ENCODE measurements at places on chromosomes 2 and 18.
A peak's percentile ranks its signal among the peaks of the same experiment; 100 is the strongest.

DNA sequence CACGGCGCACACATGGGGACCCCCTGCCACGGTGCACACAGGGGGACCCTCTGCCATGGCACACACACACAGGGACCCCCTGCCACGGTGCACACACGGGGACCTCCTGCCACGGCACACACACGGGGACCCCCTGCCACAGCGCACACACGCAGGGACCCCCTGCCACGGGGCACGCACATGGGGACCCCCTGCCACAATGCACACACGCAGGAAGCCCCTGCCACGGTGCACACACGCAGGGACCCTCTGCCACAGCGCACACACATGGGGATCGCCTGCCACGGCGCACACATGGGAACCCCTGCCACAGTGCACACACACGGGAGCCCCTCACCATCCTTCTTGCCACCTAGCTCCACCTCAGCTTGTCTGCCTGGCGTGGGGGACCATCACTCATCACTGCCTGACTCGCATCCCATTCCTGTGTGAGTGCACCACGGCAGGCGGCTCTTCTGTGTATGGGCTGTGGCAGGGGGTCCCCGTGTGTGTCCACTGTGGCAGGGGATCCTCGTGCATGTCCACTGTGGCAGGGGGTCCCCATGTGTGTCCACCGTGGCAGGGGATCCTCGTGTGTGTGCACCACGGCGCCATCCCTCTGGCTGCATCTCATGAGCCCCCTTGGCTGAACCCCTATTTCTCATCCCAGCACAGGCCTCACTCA is 206.7 kb downstream of the EIPR1 start:
- DNase-seq: no peak

GRCh38 chr2:11365096-11365879 is 20.9 kb upstream of the ROCK2 start:
- peak; percentile 22 for DNase-seq

GRCh38 chr2:15038366-15039364 is 406.1 kb downstream of the LRATD1 start:
- no peak for DNase-seq

GRCh38 chr2:167381349-167381748 is 493.1 kb downstream of the XIRP2 start:
- no peak for DNase-seq

DNA sequence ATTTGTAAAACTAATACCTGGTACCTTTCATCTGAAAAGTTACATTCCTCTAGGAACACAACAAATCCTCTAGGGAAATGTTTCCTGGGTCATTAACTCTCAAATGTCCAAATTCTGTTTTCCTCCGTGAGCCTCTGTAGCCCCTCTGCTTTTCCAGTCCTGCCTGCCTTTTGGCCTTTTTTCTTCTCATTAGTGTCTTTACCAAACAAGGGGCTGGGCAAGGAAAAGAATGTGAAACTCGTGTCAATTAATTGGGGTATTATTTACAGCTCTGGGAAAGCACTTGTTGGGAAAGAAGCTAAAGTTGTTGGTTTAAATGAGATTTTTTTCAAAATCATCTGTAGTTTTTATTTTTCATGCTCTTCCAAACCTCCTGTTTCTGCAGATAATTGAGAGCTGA is 198.1 kb upstream of the NRP2 start:
- no peak for DNase-seq

DNA sequence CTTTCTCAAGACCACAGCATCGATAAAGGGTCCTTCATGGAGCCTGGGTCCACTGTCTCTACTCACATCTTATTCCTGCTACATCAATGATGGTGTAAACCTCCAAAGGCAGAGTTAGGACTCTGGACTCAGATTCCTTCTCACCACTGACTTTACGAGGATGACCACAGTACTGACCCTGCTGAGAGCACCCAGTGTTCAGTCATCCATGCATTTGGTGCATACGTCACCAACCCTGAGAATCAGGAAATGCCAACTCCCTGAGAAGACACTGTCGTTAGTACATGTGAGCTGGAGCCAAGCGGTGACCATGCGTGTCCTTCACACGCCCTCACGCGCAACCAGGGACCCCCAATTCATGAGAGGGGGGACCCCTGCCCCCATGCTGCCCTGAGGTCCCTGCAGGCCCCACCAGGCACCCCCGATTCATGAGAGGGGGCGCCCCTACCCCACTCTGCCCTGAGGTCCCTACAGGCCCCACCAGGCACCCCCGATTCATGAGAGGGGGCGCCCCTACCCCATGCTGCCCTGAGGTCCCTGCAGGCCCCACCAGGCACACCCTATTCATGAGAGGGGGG is 178.4 kb upstream of the TPO start:
- DNase-seq: no peak

- no peak for DNase-seq
Measured at GRCh38 chr2:105590780-105591660, 153.7 kb upstream of the NCK2 start.

DNA sequence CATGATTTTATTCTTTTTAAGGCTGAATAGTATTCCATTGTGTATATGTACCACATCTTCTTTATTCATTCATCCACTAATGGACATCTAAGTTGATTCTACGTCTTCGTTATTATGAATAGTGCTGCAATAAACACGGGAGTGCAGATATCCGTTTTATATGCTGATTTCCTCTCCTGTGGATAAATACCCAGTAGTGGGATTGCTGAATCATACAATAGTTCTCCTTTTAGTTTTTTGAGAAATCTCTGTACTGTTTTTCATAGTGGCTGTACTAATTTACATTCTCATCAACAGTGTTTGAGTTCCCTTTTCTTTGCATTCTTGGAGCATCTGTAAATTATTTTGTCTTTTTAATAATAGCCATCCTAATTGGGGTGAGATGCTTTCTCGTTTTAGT is 114.5 kb downstream of the RGPD3 start:
- DNase-seq: no peak

DNA sequence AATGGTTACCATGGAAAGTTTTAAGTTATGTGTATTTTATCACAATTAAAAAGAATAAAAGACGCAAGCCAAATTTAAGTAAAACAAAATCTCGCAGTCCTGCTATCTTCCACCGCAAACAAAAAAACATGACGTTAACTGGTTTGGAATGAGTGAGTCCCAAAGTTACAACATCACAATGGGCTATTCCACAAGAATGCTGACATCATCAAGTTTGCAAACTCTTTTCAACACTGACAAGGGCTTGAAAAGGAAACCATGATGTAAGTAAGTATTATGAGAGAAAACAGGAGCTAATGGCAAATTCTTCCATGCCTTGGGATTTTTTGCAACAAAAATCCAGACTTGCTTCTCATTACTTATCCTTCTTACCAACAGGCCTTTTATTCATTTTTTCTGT is 31.1 kb downstream of the SIGLEC15 start:
- DNase-seq: no peak

DNA sequence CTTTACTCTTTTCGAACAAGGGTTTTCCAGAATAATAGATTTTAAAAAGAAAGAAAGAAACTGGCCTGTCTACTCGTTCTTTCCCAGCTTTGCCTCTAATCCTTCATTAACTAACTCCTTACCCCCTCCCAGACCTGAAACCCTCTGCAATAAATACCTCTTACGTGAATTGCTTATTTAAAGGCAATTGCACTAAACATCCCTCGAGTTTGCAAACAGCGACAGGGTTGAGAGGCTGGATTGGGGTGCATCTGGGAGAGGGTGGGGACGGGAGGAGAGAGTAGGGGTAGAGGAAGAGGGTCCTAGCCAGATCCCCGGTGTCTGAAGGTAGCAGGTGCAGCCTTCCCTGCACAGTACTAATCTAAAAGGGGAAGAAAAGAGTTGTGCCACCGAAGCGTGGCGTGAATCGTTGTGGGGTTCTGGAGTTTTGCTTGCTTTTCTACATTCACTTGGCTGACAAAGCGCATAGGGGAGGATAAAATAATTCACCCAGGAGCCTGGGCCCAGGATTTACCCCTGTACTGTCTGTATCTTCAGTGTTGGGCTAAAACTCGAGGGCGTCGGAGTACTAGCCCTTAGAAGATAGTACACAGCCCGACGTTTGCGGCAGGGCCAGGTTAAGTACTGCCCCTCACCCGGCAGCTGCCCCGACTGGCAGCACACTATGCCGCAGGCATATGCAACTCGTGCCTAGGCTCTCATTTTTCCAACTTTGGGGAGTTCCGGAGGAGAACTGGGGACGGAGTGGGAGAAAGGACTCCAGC is 1.9 kb upstream of the NEUROD1 start:
- no peak for DNase-seq

- DNase-seq: no peak
Measured at GRCh38 chr2:5911718-5912117, 219.5 kb downstream of the SOX11 start.

DNA sequence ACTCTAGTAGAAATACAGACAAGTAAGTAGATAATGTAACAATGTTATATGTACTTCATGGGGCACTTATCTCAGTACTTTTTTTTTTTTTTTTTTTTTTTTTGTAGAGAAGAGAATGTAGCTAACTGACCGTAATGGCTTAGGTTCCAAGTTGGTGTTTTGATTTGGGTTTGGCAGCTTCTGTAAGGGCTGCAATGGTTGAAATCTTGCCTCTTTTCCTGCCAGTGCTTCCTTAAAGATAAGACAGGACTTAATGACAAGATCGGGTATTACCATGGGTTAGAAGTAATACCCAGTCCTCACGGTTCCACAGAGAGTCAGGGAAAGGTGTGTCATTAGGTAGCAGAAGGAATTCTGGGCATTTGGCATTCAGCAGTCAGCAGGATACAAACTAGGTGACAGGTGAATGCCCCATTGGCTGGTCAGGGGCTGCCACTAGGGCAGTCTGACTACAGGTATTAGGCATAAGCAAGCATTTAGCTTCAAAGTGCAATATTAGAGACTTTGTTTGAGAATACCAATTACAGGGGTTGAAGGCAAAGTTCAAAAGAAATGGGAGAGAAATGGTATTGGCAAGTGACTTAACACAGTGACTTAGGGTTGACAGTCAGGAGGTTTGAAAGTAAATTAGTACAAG is 189.4 kb upstream of the RND3 start:
- DNase-seq: no peak

Measured in Karpas-422 (cell line).